ENCODE measurements at places on chromosomes 13 and 19.

DNA sequence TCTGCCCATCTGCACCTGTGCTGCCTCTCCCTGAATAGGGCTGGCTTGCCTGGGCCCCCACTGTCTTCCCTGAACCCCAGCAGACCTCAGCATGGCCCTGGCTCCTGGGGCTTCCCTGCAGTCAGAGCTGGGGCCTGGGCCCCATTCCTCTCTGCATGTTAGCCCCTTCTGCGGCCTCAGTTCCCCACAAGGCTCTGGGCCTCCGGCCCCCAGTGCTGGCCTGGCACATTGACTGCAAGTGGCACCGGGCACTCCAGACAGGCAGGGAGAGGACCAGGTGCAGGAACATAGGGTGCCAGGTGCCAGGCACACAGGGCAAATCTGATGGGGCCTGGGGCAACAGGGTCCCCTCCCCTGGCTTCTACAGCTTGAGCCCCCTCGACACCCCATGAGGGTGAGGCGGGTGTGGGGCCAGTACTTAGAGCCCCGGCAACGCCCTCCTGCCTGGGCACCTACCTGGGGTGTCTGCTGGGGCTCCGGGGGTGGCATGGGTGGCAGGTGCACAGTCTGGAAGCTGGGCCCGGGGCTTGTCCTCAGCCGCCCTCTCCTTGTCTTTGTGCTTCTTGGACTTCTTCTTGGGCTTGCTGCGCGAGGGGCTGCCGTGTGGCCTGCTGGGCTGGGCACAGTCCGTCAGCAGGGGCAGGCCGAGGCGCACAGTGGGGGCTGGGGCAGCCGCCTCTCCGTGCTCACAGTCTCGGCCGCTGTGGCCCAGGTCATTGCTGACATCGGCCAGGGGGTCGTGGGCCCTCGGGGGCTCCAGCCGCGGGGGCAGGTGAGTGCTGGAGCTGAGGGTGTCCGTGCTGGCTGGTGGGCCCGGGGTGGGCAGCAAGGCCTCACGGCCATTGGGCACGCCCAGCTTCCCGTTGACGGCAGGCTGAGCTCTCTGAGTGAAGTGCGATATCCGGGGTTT is 12.3 kb upstream of the ISYNA1 start:
- no peak for DNase-seq

DNA sequence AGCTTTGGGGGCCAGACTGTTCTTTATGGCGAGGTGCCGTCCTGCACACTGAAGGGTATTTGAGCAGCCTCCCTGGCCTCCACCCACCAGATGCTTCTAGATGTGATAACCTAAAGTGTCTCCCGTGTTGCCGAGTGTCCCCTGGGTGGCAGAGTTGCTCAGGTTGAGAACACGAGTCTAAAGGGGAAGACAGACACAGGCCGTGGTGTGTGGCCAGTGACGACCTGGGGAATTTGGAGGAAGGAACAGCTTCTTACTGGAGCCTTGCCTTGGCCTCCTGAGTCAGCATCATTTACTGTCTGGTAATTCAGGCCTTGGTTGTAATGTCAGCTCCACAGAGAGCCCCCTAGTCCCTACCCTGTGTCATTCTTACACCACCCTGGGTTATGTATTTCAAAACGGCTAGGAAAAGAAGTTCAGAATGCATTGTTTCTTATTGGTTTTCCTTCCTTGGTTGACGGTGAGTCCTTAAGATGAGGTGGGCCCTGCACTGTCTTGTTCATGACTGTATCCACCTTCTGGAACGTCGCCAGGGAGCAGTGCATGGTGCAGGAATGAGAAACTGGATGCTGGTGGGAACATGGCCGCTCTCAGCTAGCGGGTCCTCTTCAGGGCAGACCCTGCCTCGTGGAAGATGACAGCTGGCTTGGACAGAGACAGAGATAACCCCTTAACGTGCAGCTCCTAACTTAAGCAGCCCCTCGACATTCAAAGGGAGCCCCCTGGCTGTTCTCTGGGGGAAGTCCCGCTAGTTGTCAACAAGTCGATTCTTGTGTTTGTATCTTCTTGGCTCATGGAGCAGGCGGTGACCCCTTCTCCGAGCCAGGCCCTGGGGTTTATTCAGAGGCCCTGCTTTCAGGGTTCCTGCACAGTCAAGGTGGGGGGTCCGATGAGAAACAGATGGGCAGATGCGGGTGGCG is 7.2 kb downstream of the SIN3B start:
- no peak for DNase-seq

GRCh38 chr19:305240-306150 is 14.3 kb upstream of the PLPP2 start:
- no peak for DNase-seq

- DNase-seq: no peak
Measured at GRCh38 chr13:95535243-95535642, 17.3 kb upstream of the CLDN10 start.

DNA sequence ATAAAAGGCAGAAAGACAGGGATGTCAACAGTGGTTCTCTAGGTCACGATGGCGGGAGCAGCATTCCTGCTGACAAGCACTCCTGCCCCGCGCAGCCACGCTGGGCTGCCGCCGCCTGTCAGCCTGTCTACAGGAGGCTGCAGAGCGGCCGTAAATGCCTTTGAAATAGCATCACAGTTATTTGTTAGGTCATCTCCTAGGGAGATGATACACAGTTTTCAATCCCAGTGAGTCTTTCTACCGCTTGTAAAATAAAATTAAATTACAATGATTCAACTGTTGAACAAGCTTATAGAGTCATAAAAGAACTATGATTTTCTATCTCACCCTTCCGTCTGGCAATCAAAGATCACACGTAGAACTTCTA is 7.3 kb upstream of the SLC7A9 start:
- no peak for DNase-seq

DNA sequence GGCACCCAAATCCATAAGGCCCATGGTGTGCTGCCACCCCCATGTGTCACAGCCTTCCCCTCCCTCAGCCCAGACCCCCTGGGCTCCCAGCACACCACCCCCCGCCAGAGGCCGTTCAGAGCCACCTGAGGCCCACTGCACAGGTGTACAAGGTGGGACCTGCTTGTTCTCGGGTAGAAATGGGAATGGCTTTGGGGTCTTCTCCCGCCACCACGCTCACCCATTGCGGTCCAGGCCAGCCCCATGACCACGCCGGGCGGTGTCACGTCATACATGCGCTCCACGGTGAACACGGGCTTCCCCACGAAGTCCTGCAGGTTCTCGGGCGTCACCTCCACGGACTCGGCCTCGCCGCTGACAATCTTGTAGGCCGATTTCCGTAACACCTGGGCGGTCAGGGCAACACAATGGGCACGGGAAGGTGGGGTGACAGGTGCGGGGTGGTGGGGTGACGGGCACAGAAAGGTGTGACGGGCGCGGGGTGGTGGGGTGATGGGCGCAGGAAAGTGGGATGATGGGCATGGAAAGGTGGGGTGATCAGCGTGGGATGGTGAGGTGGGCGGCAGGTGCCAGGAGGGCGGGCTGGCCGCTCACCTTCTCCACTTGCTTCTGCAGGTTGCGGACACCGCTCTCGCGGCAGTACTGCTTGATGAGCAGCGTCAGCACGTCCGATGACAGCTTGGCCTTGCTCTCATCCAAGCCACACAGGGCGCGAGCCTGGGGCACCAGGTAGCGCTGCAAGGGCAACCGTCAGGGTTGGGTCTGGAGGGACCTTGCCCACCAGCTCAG is 4.3 kb downstream of the RPL36 start:
- DNase-seq: no peak

GRCh38 chr13:49633710-49634109 is 5.4 kb downstream of the ARL11 start:
- no peak for DNase-seq

GRCh38 chr19:11620553-11620952 is 23.3 kb downstream of the ZNF627 start:
- no peak for DNase-seq

- no peak for DNase-seq
Measured at GRCh38 chr19:51632126-51632525, 1.9 kb upstream of the SIGLEC5 start.

- DNase-seq: no peak
Measured at GRCh38 chr19:20787786-20788185, 11.7 kb downstream of the ZNF66 start.

DNA sequence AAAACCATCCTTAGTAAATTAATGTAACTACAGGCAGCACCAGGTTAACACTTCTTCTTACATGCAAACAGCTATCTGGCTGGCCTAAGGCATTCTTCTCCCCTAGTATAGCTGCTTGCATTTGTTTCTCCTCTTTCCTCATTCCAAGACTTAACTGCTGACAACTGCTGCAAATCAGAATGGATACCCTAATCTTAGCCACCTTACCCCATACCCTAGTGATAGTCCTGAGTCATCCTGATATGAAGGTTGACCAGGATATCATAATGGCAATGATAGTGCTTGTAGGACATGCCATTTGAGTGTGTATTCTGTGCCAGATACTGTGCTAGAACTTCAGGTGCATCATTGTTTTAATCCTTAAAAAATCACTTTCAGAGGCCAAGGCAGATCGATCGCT is 138.2 kb upstream of the MAB21L1 start:
- no peak for DNase-seq

DNA sequence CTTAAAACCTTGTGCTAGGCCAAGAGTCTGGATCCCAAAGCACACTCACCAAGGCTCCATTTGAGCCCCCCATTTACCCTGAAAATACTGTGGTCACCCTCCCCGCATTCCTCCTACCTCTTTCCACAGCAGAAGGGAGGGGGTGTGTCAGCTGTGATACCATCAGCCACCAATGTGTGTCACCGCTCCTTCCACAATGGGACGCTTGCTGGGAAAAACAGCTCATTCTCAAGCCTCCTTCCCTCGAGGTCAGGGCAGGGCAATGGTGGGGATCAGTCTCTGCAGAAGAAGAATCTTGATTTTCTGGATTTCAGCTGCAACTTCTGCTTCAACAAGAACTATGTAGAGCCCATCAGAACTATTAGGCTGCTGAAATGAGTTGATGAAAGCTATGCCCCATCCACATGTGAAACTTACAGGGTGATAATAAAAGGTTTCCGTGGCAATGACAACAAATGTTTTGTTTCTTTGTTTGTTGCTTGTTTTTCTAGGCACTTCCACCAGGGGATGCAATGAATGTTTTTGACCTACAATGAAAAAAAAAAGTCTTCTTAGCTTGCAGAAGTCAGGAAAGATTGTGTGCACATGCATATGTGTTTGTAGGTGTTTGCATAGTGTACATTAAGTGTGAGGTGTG is 26.4 kb upstream of the ZNF507 start:
- no peak for DNase-seq

DNA sequence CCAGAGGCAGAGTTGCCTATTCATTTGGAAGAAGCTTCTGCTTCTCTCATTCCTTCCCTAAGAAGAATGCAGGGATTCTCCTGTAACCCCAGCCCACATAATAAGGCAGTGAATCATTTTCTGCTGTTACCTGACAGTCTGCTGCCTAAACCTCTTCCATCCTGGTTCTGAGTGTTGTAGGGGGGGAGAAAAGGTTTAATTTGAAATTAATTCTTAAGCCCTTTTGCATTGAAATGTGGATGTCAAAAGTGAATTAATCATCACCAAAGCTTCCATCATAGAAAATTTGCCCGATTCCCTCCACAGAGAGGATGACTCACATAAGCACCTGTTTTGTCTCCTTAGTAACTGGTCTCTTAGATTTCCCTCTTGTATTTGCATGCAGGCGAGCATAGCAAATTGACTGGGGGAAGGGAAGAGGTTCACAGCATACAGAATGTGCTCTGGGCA is 146.7 kb upstream of the FNDC3A start:
- DNase-seq: no peak

GRCh38 chr13:46893221-46893740 is 3.6 kb downstream of the HTR2A start:
- DNase-seq: no peak

- no peak for DNase-seq
Measured at GRCh38 chr13:20195801-20196200, 3.1 kb upstream of the GJB2 start.

GRCh38 chr13:34513526-34513925 is 428.5 kb upstream of the NBEA start:
- no peak for DNase-seq

DNA sequence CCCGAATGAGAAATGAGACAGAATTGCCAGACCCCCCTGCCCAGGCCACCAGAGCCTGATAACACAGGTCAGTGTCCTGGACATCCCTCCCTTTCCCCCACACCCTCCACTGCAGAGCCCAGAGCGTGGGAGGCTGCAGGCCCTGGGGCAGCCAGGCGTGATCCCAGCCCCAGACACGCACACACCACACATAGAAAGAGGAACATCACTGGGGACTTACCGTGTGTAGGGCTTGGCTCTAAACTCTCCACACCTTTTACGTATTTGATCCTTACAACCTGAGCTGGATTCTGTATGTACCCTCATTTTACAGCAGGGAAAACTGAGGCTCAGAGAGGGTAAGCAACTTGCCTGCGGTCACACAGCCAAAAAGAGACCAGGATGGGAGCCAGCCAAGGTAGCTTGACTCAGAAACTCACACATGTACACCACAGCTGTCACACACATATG is 334 bp upstream of the ANGPTL6 start:
- peak; percentile 16 for DNase-seq

DNA sequence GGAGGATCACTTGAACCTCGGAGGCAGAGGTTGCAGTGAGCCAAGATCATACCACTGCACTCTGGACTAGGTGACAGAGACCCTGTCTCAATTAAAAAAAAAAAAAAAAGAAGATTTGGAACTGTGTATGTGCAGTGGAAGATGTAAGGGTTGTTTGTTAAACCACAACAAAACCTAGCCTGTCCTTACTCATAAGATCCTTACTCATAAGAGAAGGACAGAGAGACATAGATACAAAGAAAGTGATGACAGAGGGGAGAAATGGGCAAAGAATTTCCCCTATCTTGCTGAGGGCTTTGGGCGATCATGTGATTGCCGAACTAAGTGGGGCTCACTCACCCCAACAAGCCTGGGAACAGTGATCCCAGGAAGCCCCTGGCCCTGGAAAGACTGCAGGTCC is 7.9 kb downstream of the ITPKC start:
- no peak for DNase-seq

DNA sequence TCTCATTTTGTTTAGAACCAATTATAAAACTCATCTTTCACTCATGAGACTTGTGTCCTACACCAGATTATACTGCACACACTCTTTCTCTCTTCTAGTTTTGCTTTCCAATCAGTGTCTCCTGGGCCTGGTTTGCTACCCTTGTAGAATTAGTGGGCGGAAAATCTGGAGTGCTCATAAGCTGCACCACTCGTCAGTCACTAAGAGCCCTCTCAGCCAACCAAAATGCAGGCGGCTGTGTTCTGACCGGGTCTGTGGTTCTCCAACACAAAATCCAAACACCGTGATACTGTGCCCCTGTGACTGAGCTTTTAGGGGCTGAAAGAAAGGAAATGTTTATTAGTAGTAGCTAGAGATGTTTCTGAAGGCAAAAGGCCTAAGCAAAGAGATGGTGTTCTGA is 83.7 kb upstream of the OBI1 start:
- no peak for DNase-seq
